Suprapubic skin (tissue), 4 donors: ENCODE measurements at places on chromosomes 12 and 14. TPM values are rescaled to one million over a fixed set of nuclear protein-coding genes. Genes with fewer than 3 reads are reported as not detected.

- no peak overlapping the region for H3K27ac ChIP-seq
- H3K27me3 ChIP-seq, result peaks cover 5% of the 10 kb centered on the region
- no peak overlapping the region for H3K4me3 ChIP-seq
- no peaks in the 10 kb centered on the region for H3K4me1 ChIP-seq
- H3K36me3 ChIP-seq, result no peaks in the 10 kb centered on the region
- no peak for DNase-seq
Measured at GRCh38 chr14:94746131-94746530, 23.8 kb downstream of the GSC start.

- no peaks in the 10 kb centered on the region for H3K4me1 ChIP-seq
- DNase-seq, result no peak
- no peak overlapping the region for H3K27ac ChIP-seq
- no peaks in the 10 kb centered on the region for H3K36me3 ChIP-seq
Measured at GRCh38 chr14:60064491-60065072, 27.1 kb upstream of the PCNX4 start.

GRCh38 chr14:20904393-20905029 is 13.3 kb downstream of the RNASE3 start:
- no peak overlapping the region for H3K4me3 ChIP-seq
- no peaks in the 10 kb centered on the region for H3K4me1 ChIP-seq
- no peak overlapping the region for H3K27ac ChIP-seq
- no peaks in the 10 kb centered on the region for H3K36me3 ChIP-seq

DNA sequence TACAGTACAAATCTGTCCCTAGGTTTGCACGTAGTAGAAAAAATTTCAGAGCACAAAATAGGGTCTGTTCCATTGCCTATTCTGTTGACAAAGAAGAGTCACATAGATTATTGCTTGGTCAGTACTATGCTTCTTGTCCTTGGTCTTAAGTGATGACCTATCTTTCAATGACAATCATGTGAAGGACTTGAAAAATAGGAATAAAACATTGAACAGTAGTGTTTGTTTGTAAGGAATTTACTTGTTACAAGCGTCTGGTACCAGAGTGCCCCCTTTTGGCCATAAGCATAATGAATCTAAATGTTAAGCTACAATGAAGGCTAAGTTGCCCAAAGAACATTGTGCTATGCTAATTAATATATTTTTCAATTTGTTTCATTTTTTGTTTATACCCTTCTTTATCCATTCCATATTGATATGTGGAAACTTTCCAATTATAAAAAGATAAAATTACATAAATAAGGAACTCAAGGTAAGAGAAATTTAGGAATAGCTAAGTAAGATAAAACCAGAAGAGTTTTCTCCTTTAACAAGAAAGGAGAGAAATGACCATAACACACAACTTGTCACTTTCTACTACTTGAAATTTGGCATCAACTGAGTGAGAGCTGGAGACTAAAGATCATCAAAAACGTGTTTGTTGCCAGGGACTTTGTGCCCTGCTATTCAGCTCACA is 204.7 kb downstream of the EPS8 start:
- H3K27ac ChIP-seq, result no peak overlapping the region
- no peaks in the 10 kb centered on the region for H3K27me3 ChIP-seq
- H3K36me3 ChIP-seq, result no peaks in the 10 kb centered on the region

DNA sequence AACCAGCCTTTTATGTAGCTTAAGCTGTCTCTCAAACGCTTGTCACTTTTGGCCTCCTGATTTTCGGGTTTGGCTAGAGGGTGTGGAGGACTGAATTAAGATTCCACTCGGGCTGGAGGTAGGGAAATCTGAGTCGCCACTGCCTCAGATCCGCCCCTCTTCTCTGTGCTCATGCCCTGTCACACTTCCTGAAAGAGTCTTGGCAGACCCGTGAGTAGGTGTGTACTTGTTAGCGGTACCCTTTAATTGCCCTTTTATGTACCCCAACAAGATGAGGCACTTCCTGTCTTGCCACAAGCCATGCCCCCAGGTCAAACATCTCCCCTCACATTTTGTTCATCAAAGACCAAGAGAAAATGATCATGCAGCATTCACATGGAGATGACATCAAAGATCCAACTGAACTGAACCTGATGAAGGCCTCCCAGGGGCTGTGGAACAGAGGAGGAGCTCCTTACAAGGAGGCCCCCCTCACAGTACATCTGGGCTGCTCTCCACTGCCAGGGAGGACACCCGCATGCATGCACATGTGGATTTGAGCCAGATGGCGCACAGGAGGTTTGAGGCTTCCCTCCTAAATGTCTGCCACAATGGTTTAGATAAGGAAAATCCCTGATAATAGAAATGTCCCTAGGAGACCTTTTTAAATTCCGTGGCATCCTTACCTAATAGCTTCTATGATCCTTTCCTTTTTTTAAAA is 86.5 kb upstream of the CDKN3 start:
- H3K27ac ChIP-seq, result no peak overlapping the region
- DNase-seq, result no peak
- H3K36me3 ChIP-seq, result no peaks in the 10 kb centered on the region
- no peaks in the 10 kb centered on the region for H3K27me3 ChIP-seq
- H3K4me3 ChIP-seq, result no peak overlapping the region

DNA sequence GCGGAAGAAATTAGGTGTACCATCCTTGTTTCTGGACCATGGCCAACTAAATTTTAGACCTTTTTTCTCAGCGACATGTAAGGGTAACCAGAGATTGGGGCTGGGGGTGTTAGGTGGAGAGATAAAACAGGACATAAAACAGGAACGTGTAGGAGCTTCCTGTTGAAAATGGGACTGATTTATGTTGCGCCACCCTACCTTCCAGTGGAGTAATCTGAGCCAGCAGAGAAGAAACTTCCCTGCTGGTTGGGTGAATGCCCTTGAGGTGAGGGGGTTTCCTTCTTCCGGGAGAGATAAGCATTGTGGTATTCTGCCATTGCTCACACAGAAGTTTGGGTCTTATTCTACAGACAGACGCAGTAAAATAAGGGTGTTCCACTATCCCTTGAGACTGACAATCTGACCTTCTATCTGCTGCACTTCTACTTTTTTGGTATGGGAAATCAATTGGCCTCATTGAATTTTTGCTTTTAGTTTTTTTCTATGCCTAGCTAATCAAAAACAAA is 417.6 kb downstream of the PCNX1 start:
- no peaks in the 10 kb centered on the region for H3K36me3 ChIP-seq
- H3K4me1 ChIP-seq, result peaks cover 27% of the 10 kb centered on the region
- no peak overlapping the region for H3K27ac ChIP-seq

DNA sequence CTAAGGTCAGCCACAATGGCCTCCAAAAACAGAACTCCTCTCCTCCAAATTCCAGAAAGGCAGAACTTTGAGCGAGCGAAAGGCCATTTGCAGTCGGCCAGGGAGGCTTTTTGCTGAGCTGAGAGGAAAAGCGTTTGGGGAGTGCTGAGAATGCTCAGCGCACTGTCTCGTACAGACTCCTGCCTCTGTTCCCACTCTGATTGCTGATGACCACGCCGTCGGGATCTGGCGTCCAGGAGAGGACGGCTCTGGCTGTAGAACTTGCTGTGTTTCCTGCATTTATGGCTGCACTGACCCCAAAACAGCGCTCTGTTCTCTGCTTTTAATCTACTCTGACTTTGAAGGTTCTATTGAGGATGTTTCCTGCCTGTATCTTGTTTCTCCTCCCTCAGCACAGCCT is 82.4 kb upstream of the WSCD2 start:
- peak overlapping the region; percentile 17 for H3K4me3 ChIP-seq
- no peak overlapping the region for H3K27ac ChIP-seq
- no peak for DNase-seq
- peaks cover 6% of the 10 kb centered on the region for H3K27me3 ChIP-seq
- H3K36me3 ChIP-seq, result no peaks in the 10 kb centered on the region

DNA sequence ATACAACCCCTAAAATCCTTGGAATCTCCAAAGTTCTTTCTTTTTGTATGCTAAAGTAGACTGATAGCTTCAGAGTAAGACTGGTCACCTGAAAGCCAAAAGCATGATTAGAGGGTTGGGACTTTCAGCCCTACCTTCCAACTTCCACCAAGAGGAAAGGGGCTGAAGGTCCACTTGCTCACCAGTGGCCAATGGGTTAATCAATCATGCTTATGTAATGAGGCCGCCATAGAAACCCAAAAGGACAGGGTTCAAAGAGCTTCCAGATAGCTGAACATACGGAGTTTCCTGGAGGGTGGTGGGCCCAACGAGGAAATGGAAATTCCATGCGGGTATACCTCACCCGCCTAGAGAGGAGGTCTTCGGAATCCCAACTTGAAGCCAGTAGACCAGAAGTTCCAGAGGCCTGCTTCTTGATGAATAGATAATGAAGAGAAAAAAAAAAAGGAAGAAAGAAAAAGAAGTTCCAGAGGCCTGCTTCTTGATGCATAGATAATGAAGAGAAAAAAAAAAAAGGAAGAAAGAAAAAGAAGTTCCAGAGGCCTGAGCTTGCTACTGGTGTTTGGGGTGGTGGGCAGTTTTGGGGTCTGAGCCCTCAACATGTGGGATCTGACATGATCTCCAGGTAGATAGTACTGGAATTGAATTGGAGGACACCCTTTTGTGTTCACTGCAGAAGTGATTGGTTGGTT is 11.2 kb upstream of the BTG1 start:
- DNase-seq, result no peak
- H3K4me1 ChIP-seq, result peaks cover 6% of the 10 kb centered on the region
- no peaks in the 10 kb centered on the region for H3K27me3 ChIP-seq
- H3K36me3 ChIP-seq, result no peaks in the 10 kb centered on the region

DNA sequence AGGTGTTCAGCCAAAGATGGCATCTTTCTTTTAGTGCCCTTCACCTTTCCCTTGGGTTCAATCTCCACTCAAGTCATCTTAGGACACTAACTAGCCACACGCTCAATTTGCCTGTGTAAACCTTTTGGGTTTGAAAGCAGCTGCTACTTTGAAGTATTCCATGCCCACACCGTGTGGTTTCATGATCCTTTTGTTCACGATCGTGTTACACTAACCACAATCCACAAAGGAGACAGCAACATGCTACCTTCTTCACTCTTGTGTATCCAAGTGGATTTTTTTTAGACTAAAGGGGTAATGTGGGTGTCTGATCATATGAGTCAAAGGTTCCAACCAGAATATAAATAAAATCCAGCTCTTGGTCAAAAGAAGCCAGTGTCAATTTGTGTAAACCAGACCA is 122.7 kb upstream of the FAR2 start:
- no peak overlapping the region for H3K4me3 ChIP-seq
- no peaks in the 10 kb centered on the region for H3K27me3 ChIP-seq

DNA sequence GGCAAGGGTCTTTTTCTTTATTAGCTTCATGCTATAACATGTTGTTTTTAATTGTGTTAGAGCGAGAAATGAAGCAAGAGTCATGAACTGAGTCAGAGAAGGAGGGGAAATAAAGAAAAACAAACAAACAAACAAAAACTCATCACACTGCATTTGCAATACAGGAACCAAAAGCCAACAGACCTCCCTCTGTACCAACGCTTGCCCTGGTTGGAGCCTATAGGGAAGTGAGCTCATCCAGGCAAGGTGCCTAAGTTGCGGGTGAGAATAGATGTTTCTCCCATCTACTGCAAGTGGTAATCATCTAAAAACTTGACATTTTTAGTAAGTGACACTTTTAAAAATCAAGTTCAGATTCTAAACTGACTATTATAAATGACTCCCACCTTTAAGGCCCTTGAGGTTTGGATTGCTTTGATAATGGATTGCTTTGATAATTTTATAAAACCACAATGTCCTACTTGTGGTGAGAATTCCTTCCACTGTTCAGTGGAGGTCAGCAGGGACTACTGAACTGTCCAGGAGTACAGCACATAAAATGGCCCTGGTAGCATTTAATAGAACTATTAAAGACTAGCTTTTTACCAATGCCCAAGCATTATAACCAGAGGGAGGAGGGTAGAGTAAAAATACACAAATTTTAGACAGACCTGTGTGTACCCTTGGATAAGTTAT is 31.3 kb downstream of the SLC38A1 start:
- no peak overlapping the region for H3K4me3 ChIP-seq
- H3K27ac ChIP-seq, result no peak overlapping the region
- H3K4me1 ChIP-seq, result no peaks in the 10 kb centered on the region
- no peaks in the 10 kb centered on the region for H3K36me3 ChIP-seq
- H3K27me3 ChIP-seq, result no peaks in the 10 kb centered on the region

- DNase-seq, result no peak
- no peaks in the 10 kb centered on the region for H3K27me3 ChIP-seq
- no peaks in the 10 kb centered on the region for H3K36me3 ChIP-seq
- H3K4me1 ChIP-seq, result peaks cover 16% of the 10 kb centered on the region
Measured at GRCh38 chr12:49403971-49404450, 36.7 kb downstream of the SPATS2 start.

DNA sequence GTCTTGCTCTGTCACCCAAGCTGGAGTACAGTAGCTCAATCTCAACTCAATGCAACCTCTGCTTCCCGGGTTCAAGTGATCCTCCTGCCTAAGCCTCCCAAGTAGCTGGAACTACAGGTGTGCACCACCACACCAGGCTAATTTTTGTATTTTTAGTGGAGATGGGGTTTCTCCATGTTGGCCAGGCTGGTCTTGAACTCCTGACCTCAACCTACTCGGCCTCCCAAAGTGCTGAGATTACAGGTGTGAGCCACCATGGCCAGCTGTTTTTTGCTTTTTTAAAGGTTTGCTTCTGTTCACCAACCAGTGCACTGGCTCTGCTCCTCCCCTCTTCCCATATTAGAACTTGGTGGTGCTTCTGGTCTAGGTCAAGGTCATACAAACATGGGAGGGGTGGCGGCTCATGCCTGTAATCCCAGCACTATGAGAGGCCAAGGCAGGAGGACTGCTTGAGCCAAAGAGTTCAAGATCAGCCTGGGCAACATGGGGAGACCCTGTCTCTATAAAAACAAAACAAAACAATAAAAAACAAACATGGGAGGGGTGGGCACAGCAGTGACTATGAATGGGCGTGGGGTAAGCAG is 20.4 kb upstream of the PAPOLA start:
- H3K4me3 ChIP-seq, result no peak overlapping the region
- no peaks in the 10 kb centered on the region for H3K4me1 ChIP-seq
- H3K27me3 ChIP-seq, result no peaks in the 10 kb centered on the region
- DNase-seq, result no peak

The KLRC2 gene
- total RNA-seq, result not detected

The LRCOL1 gene
- not detected for total RNA-seq

The CPNE8 gene
- 12.1 TPM for total RNA-seq

The GALNT8 gene
- 0.59 TPM for total RNA-seq
